Cortex of kidney (tissue), 1 donor: ENCODE measurements at places on chromosomes 3 and 15.

DNA sequence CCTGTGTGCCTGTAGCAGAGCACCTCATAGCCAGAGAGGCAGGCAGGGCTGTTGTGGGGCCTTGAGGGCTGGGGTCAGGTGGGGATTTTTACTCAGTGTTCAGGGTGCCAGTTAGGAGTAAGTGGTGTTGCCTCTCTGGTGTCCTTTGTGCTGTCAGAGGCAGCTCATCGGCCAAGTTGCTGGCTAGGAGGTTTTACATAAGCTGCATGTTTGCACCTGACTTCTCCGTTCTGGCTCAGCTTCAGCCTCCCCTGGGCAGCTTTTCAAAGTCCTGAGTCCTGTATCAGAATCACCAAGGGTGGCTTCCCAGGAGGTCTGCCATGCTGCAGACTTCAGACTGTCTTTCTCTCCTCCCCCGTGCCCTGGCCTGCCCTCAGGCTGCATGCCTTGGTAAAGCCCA is 242.6 kb upstream of the TPM1 start:
- no peak for DNase-seq

GRCh38 chr3:120160050-120160449 is 65.8 kb upstream of the GSK3B start:
- DNase-seq = no peak

GRCh38 chr3:178084938-178085816 is 451.1 kb upstream of the KCNMB2 start:
- DNase-seq = no peak

DNA sequence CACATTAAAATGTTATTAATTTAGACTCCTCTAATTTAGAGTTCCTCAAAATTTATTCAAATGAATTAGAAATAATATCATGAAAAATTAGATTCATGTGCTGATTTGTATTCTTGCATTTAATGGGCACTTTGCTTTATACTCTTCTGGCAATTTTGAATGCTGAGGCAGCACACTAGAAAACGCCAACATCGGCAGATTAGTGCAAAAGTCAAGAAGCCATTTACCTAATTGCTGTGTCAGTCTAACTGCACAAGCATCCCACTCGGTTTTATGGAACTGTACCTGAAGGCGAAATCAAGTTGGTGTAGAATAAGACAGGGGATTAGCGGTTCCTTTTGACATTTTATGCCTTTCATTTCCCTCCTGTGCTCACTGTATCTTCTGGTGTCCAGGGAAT is 382.0 kb downstream of the ROBO2 start:
- DNase-seq = no peak

- no peak for DNase-seq
Observed at GRCh38 chr3:7410782-7411181, 549.9 kb downstream of the GRM7 start.

GRCh38 chr15:34365836-34366235 is 1.2 kb downstream of the LPCAT4 start:
- no peak for DNase-seq

DNA sequence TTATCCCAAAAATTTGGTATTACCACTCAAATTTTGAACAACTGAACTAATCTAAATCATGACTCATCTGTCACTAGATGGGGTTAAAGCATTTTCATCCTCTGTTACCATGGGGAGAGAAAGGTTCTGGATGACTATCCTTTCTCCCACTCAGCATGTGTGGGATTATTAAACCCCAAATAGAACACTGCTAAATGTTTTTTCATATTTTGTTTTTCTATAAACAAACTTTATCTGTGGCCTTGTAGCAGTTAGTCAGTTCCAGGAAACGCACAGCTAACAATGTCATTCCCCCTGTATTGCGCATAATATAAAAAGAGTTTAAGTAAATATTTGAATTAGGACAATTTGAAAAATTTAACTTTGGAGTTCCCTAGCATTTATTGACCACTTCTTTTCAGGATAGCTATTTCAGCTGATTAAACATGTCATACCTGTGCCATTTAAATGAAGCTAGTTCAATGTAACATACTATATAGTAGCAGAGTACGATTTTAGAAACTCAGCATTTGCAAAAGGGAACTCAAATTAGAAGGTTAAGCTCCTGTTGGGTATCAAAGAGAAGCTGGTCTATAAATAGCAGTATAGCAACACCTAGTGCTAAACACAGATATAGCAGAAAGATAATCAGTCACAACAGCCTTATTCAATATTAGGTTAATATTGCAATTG is 9.2 kb upstream of the TMEM212 start:
- no peak for DNase-seq

DNA sequence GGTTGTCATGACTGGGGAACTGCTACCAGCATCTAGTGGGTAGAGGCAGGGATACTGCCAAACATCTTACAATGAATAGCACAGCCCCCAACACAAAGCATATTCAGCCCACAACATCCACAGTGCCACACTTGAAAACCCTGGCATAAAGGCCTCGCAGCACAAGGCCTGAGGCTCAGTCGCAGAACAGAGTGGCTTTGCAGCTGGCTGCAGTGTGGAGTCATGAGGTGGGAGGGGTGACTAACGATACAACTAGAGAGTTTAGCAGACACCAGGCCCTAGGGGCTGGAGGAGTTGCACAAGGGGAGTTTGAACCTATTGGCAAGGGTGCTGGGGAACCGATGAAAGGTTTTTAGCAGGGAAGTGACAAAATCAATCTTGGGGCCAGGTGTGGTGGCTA is 32.1 kb downstream of the GRK7 start:
- no peak for DNase-seq
